ENCODE measurements at places on chromosomes 4 and X.
A peak's percentile ranks its signal among the peaks of the same experiment; 100 is the strongest.

GRCh38 chrX:105608745-105609144, 213.6 kb upstream of the NRK start:
- no peak for DNase-seq

- no peak for DNase-seq
These were observed 111.7 kb downstream of the NFKB1 start for GRCh38 chr4:102612824-102613366.

- DNase-seq, result peak; percentile 57
These were observed at the start of gene ANXA3 for GRCh38 chr4:78551420-78552351. Gene ANXA3, plus strand, starts transcription at chr4:78551770. Its CDS starts 2,704 bp downstream, at chr4:78554474.

- DNase-seq, result no peak
These were observed 4.9 kb downstream of the ZNF275 start for GRCh38 chrX:153338836-153339235.

DNA sequence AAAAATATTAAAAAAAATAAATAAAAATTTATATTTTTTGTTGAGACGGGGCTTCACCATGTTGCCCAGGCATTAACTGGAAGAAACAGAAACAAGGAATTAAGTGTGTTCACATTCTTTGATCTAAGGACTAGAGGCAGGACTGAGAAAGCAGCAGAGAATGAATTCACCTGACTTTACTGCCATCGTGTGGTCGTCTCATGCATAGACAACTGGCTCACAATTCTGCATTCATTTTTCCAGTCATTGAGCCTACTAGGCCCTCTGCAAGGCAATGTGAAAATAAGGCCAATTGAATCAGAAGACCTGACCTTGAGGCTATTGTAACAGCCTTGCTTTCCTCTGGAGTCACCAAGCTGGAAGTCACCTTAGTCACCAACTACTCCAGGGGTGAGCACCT, 37.4 kb downstream of the LHFPL1 start:
- DNase-seq, result peak; percentile 18

DNA sequence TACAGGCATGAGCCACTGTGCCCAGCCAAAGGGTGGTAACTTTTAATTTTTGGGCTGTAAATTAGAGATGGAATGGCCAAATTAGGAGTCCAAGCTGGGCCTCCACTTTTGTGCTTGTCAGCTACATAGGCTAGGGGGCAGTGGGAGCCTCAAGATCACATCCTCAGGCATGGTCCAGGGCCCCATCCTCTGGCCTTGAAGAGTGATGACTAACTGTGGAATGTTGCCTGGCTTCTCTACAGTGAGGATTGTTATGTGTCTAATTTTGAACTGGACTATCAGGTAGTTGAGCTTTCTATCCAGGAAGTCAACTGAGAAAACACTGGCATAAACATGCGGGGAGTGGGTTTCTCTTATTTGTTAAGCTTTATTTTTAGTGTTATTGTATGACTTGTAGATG, 33.0 kb downstream of the CCNG2 start:
- no peak for DNase-seq

DNA sequence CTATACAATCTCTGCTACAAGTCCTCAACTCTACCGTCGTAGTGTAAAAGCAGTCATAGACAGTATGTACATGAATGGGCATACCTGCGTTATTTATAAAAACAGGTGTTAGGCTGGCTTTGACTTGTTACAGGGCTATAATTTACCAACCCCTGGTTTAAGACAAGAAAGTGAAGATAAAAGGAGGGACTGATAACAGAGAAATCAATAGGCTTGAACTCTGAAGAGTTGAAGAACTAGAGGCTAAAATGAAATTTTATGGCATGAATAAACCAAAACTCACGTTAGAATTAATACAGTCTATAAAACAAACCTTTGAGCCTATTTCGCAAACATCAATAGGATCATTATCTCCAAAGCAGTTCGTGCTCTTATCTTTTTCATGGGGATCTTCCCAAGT, 36.2 kb downstream of the PPA2 start:
- DNase-seq, result no peak

- no peak for DNase-seq
These were observed 27.2 kb downstream of the NOP14 start for GRCh38 chr4:2935762-2936743.

DNA sequence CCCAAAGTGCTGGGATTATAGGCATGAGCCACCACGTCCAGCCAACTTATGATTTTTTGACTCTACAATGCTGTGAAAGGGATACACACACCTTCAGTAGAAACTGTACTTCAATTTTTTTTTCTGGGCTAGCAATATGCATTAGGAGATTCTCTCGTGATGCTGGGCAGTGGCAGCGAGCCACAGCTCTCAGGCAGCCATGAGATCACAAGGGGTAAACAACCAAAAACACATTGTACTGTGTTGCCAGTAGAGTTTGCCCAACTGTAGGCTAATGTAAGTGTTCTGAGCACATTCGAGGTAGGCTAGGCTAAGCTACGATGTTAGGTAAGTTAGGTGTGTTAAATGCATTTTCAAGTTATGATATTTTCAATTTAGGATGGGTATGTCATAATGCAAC, 25.7 kb downstream of the RAB33A start:
- no peak for DNase-seq

DNA sequence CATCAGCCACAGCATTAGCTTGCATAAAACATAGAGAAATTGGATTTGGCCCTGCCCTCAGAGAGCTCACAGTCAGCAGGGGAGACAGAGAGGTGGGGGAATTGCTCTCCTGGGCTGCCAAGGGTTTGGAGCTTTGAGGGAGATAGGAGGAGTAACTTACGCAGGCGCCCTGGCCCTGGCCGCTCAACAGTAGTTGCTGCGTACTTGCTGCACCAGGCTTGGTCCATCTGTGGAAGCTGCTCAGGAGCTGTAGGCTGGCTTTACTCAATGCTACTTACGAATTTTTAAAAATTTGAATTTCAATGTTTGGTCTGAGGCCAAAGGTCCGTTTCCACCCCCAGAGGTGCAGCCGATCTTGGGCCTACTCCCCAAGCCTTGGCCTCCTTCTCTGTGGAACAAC, 83.3 kb downstream of the CPZ start:
- DNase-seq, result no peak
